ENCODE measurements at places on chromosomes 5 and 9. TPM values are rescaled to one million over a fixed set of nuclear protein-coding genes. Genes with fewer than 3 reads are reported as not detected.

GRCh38 chr5:134022333-134022732 is 17.6 kb upstream of the VDAC1 start:
- H3K4me3 ChIP-seq: no peak overlapping the region
- no peaks in the 10 kb centered on the region for H3K4me1 ChIP-seq
- H3K27me3 ChIP-seq: no peaks in the 10 kb centered on the region
- DNase-seq: no peak

DNA sequence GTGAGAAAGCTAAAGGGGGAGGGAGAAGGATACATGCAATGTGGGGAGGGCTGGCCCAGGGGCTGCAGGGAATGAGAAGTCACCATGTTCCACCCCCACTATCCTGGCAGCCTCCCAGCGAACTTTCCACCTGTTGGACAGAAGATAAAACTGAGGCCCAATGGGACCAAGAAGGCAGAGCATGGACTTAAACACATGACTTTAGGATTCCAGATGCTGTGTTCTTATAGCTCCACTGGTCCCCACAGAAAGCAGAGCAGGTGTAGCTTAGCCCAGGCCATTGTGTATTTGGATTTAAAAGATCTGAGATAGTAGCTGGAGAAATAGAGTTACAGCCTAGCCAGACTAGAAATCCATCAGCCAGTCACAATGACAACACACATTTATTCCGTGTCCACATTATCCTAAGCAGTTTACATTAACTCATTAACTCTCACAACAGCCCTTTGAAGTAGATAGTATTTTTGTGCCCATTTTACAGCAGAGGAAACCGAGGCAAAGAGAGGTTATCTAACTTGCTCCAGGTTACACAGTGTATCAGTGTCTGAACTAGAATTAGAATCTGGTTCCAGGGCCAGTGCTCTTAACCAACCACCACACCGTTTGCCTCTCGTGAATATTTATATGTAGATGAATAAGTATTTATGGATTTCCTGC is 121.0 kb downstream of the RGS3 start:
- peaks cover 17% of the 10 kb centered on the region for H3K36me3 ChIP-seq
- H3K27me3 ChIP-seq: no peaks in the 10 kb centered on the region
- no peak overlapping the region for H3K27ac ChIP-seq
- no peak overlapping the region for H3K4me3 ChIP-seq
- DNase-seq: no peak

DNA sequence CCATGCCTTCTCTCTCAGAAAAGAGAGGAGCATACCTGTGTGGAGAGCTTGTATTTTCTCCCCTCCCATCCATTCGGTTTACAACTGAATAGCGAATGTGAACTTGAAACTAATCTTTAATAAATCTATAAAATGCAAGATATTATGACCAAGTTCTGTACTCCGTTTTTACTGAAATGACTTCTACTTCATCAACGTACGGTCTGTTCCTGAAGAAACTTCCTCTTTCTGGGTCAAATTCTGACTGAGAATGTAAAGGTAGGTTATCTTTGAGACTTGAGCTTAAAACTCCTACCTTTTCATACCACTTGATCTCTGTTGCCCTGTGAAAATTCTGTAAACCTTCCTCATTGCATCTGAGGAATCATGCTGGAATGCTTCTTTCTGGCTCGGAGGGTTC is 4.2 kb upstream of the CTNNAL1 start:
- no peak overlapping the region for H3K27ac ChIP-seq
- no peak overlapping the region for H3K4me3 ChIP-seq
- H3K4me1 ChIP-seq: peaks cover 10% of the 10 kb centered on the region
- DNase-seq: no peak

DNA sequence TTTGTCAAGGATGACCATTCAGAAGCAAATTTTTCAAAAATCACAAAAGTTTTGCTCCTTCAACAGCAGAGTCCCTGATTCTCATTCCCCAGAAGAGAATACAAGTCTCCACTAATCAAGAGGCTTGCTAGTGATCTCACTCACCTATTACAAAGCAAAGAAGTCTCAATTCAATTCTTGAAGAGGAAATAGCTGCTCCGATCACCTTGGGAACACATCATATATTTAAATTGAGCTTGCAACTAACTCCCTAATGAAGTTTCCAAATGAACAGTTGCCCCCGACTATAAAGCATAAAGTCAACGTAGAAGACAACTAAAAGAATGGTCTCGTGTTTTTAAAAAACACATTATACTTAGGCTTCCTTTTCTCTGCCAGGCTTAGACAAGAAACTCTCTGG is 1.6 kb downstream of the LIFR start:
- H3K27me3 ChIP-seq: peaks cover 4% of the 10 kb centered on the region
- H3K27ac ChIP-seq: peak overlapping the region; percentile 70
- H3K36me3 ChIP-seq: no peaks in the 10 kb centered on the region
- H3K4me3 ChIP-seq: peak overlapping the region; percentile 57

DNA sequence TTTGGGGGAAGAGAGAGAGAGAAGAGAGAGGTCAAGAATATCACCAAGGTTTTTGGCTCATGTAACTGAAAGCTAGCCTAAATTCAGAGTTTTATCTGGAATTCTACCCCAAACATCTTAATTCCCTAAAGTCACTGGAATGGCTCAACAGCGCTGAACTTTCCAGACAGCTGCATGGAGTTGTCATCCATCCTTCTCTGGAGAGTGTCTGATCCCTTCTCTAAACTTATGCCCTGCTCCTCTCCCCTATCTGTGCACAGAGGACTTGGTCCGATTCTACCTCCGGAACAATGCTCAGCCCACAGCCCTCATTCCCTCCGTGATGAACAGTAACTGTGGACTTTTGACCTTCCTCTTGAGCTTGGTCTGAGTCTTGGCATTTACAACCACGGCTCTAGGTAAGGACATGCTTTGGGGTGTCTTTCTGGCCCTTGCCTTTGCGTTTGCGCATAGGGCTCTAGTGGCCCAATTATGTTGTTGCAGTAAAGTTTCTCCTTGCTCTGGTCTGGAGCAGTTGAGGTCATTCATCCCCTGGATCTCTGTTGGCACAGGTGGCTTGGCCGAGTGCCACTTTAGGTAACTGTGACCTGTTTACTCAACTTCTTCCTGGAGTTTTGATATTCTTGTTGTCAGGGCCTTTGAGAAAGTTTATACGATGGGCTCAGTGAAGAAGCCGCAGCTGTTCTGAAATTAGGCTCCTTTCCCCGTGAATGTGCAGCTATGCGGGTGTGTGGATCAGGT is 18.3 kb upstream of the CD180 start:
- H3K27me3 ChIP-seq: no peaks in the 10 kb centered on the region
- peaks cover 18% of the 10 kb centered on the region for H3K4me1 ChIP-seq
- no peaks in the 10 kb centered on the region for H3K36me3 ChIP-seq
- peak overlapping the region; percentile 15 for H3K27ac ChIP-seq

DNA sequence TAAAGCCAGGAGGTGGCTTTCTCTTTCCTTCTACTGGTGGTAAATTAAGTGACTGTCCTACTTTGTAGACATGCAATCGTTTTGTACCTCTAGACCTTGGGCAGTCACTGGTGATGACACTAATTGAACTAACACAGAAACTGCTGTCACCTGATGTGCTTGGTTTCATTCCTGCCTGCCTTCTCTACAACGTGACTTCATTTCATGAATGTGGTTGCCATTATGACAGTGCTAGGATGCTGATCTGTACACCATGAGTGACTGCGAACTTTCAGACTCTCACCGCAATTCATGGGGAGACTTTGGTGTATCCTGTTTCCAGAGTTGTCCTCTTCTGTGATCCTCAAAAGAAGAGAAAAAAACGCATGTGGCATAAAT is 47.5 kb downstream of the UBE2QL1 start:
- no peak overlapping the region for H3K27ac ChIP-seq
- H3K27me3 ChIP-seq: peaks cover 5% of the 10 kb centered on the region
- H3K4me1 ChIP-seq: no peaks in the 10 kb centered on the region

DNA sequence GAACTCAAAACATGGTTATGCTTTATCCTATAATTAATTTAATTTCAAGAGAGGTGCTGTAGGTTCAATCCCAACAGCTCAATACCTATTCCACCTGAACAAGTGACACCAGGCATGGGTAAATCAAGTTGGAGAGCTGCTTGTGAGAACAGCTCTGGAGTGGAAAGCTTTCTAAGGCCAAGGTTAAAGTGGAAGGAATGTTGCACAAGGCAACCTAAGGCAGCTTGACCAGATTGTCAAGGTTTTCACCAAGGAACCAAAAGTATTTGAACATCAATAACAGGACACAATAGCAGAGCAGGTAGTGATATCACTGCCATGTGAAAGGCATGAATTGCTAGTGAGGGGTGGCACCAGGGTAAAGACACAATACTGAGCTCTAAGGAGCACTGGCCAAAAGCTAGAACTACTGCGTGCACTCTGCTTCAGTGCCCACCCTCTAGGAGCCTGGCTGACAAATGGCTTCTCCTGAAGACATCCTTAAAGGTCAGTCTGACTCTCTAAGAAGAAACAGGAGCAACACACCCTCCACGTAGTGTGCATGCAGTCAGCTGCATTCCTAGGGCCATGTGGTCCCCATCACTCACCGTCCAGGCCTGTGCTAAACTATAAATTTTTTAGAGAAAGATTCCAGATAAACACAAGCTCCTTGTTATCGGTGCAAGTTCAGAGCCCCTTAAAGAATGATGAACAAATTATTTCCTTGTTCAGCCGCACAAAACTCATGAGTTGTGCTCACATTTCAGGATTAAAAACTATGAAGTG is 677.7 kb upstream of the KLF4 start:
- H3K4me1 ChIP-seq: peaks cover 5% of the 10 kb centered on the region
- no peak for DNase-seq
- no peak overlapping the region for H3K27ac ChIP-seq
- no peak overlapping the region for H3K4me3 ChIP-seq
- H3K27me3 ChIP-seq: no peaks in the 10 kb centered on the region
- H3K36me3 ChIP-seq: no peaks in the 10 kb centered on the region

- no peak overlapping the region for H3K27ac ChIP-seq
- no peaks in the 10 kb centered on the region for H3K27me3 ChIP-seq
- DNase-seq: no peak
- H3K4me3 ChIP-seq: no peak overlapping the region
Measured at GRCh38 chr5:173831196-173831914, 56.8 kb upstream of the CPEB4 start.

- no peak overlapping the region for H3K27ac ChIP-seq
- no peaks in the 10 kb centered on the region for H3K27me3 ChIP-seq
- no peak overlapping the region for H3K4me3 ChIP-seq
- no peak for DNase-seq
Measured at GRCh38 chr9:105357937-105358336, 89.9 kb upstream of the FSD1L start.

- H3K27ac ChIP-seq: peak overlapping the region; percentile 74
- H3K4me1 ChIP-seq: no peaks in the 10 kb centered on the region
- H3K36me3 ChIP-seq: no peaks in the 10 kb centered on the region
- no peaks in the 10 kb centered on the region for H3K27me3 ChIP-seq
- peak overlapping the region; percentile 62 for H3K4me3 ChIP-seq
- no peak for DNase-seq
Measured at GRCh38 chr9:78236551-78236910, 656 bp downstream of the CEP78 start.

DNA sequence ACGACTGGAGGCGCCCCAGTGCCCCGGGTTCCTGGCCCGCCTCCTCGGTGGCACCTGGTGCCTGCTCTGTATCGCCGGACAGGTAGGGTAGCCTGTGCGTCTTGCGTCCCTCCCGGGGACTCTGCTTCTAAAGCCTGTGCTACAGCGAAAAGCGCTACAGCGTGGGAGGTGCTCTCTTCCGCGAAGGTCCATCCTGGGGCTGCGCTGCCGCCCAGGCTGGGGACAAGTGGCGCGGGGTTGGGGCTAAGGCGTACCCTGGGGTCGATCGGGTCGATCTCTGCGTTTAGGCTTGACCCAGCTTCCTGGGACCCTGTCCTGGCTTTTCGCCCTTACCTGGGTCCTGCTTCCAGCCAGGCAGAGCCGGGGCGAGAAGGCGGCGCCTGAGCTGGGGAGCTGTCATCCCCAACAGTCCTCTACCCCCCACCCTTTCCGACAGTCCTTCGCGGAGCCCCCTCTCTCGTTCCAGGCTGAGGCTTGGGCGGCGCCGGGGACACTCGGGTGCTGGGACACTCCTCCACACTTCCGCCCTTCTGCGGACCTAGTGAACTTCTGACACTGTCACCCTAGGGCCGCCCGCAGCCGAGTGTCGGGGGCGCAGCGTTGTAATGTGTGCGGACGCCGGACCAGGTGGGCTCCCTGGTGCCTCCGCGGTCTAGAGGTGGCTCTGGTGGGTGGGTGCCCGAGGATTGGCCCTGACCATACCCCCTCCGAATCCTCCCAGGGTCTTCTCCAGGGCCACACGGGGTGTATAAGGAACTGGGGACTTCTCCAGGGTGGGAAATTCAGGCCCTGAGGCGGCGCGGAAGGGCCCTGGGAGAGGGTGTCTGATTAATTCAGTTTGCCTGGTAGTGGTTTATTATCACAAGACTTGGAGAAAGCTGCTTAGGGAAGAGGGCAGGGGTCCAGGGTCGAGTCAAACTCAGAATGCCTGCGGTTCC is 328.2 kb downstream of the SH3GL2 start:
- H3K27ac ChIP-seq: peak overlapping the region; percentile 88
- peak; percentile 49 for DNase-seq
- peaks cover 14% of the 10 kb centered on the region for H3K4me1 ChIP-seq
- H3K27me3 ChIP-seq: peaks cover 47% of the 10 kb centered on the region

- H3K36me3 ChIP-seq: peaks cover 5% of the 10 kb centered on the region
- H3K27me3 ChIP-seq: no peaks in the 10 kb centered on the region
- no peak overlapping the region for H3K4me3 ChIP-seq
- DNase-seq: no peak
- no peak overlapping the region for H3K27ac ChIP-seq
Measured at GRCh38 chr5:143014017-143014651, 244.0 kb downstream of the ARHGAP26 start.

GRCh38 chr5:40601198-40601868 is 78.4 kb upstream of the PTGER4 start:
- peaks cover 7% of the 10 kb centered on the region for H3K4me1 ChIP-seq
- DNase-seq: no peak
- no peak overlapping the region for H3K4me3 ChIP-seq
- no peak overlapping the region for H3K27ac ChIP-seq
- no peaks in the 10 kb centered on the region for H3K36me3 ChIP-seq
- no peaks in the 10 kb centered on the region for H3K27me3 ChIP-seq

DNA sequence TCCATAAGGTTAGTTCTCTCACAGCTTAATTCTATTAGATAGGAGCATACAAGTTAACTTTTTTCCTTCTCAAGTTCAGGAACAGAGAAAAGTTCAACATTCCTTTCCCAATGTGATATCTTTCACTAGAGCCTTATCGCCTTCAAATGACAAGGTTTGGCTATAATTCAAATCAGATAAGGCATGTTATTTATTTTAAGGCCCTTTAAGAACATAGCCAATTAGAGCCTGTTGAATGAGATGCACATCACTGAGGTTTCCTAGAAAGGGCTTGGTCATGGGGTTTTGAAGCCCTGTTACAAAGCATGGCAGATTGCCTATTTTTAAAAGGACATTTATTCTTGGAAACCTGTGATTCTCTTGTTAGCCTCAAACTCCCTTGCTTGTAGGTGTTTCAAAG is 123.4 kb downstream of the BASP1 start:
- DNase-seq: no peak
- H3K4me1 ChIP-seq: no peaks in the 10 kb centered on the region
- H3K27ac ChIP-seq: no peak overlapping the region
- H3K4me3 ChIP-seq: no peak overlapping the region
- no peaks in the 10 kb centered on the region for H3K27me3 ChIP-seq

Gene PCDHGA5
- total RNA-seq: 2.3 TPM

Gene AK6
- total RNA-seq: 40.2 TPM

Gene LRRC8A
- total RNA-seq: 10.6 TPM

Gene PCDHA2
- 0.04 TPM for total RNA-seq

Gene ROPN1L
- 0.13 TPM for total RNA-seq

Gene PCDHB11
- total RNA-seq: 4.3 TPM

Gene C9orf153
- 0.49 TPM for total RNA-seq

Gene IFT74
- total RNA-seq: 15.1 TPM

Gene CCDC192
- total RNA-seq: 0.18 TPM

Gene CTNNA1
- 247 TPM for total RNA-seq

Gene IFNA2
- 0.09 TPM for total RNA-seq

Gene NR2F1
- total RNA-seq: 1.8 TPM
